Activated T-helper 1 cell treated with Interleukin-2 at 50 U/mL for 16 hours (primary cell): ENCODE measurements at places on chromosomes 1 and 21.

DNA sequence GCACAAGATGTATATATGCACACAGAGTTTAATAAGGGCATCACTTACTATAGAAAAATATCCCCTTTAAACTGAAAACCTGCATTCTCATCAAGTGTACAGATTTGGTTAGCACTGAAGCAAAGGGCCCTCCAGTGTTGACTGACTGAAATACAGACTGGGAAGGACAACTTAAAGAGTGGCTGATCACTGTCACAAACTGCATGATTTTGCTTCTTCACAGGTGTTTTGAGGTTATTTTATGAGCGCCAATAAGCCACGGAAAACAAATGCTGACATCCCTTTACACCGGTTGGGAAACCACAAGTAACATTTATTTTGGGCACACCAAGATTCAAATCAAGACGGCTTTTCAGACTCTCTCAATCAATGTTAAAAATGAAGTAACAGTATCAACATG, 30.9 kb upstream of the RAP1GAP start:
- no peak for DNase-seq

GRCh38 chr21:45719177-45719802, 75.8 kb downstream of the PCBP3 start:
- DNase-seq: no peak

DNA sequence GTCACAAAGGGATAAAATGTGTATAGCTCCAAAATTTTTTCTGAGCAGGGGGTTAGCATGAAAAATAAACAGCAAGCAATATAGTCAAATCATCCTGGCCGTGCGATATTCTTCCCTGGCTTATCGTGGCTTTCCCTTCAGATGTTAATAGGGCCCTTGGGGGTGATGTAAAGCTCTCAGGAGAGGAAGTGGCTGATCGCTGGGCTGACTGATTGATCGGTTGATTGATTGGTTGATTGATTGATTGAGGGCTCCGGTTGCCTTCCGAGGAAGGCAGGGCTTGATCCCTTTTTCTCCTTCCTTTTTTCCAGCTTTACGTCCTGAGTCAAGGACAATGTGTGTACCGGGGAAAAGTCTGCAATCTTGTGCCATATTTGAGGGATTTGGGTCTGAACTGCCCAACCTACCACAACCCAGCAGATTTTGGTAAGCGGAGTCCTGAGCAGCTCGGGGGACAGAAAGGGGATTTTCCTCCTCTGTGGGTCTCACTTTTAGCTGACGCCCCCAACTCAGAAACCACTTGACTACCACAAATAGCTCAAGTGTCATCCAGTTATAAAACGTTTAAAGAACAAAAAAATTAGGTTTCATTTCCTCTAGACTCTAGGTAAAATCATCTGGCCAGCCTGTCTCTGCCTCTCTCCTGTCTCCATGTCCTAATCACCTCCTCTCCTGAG, 29.5 kb downstream of the TFF3 start:
- no peak for DNase-seq

DNA sequence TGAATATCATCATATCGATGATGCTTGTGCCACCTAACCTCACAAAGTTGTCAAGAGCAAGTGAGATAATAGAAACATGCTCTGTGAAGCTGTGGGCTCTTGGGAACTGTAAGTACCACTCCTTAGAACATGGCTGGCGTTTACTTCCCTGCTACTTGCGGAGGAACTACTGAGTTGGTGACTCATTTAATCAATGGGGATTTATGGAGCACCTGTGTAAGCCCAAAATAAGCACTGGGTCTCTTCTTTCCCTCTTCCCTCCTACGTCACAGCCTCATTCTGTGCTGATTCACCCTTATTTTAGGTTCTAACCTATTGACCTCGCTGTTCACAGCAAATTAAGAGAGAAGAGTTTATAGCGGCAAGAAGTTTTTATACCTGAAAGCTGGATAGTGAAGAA, 52.9 kb downstream of the PRDM2 start:
- no peak for DNase-seq

DNA sequence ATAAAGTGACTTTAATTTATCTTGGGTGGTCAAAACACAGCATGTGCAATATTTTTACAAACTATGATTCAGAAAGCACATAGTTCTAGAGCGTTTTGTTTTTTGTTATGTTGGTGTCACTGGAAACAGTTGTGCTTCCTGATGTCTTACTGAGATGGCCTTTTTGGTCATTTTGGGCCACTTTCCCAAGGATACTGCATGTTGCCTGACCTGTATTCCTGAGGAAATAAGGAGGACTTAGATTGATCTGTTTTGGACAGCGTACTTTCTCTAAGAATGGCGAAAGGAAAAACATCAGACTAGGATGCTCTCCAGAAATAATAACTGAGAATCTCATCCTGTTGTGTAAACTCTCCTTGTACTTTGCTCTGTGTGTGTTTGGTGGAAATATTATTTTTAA, 451.2 kb downstream of the USP25 start:
- DNase-seq: no peak

GRCh38 chr1:228143480-228144192, 3.6 kb downstream of the GUK1 start:
- no peak for DNase-seq

DNA sequence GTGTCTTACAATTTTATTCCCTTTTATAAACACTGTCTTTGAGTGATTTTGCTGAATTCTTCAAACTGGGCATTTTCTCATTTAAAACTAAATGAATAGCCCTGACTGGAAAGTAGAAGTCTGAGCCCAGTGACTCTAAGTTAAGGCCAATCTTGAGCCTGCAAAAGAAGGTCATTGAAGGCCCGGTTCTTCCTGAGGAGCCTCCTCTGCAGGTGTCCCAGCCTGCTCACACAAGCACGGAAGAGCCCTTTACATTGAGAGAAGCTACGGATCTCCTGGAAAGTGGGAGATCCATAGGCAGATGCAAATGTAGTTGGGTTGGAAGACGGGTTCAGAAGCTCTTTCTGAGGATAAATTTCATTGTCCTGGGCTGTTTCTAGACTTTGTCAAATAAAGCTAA, 3.9 kb downstream of the ZNF678 start:
- DNase-seq: no peak

DNA sequence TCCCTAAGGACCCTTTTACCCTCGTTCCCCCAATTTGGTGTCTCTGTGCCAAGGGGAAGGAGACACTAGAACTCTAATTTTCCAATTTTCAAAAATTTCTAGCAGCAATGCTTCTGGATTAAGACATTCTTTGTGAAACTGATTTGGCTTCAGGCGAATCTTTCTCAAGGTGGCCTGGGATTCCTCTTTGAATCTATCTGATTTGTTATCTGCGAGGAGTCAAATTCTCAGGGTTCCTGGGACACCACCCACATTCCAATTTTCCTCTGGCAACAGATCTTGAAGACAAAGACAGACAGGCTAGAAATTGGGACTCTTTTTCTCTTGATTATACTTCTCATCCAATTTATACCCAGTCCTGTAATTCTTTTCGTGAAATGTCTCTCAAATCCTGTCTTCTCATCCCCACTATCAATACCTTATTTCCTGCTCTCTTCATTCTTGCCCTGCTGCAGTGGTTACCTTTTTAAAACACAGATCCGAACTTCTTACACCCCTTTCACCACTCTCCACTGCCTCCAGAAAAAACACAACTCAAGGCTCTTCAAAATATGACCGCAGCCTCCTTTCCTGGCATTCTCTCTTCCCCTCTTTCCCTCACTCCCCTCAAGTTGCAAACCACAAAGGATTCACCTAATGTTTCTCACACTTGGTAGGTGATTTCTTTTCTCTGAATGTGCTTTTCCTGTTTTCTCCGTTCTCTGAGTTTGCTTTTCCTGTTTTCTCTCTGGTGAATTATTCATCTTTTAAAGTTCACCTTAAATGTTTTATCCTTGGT, 2.7 kb upstream of the MPZL1 start:
- DNase-seq: no peak

DNA sequence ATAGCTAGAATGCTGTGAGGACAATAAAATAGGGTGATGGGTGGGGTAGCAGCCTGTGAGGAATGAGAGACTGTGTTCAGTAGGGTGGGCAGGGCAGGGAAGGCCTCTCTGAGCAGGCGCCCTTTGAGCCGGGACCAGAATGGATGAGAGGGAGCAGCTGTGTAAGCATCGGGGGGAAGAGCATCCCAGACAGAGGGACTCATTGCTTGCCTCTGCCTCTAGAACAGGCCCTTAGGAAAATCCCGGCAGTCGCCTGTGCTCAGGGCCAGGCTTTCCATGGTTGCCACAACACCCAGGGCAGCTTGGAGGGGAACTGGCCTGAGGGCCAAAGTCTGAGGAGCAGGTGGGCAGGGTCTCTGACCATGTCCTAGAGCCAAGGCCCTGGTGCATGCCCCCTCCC, 774 bp downstream of the SLC2A7 start:
- no peak for DNase-seq
